ENCODE measurements at places on chromosomes 6 and 20.

DNA sequence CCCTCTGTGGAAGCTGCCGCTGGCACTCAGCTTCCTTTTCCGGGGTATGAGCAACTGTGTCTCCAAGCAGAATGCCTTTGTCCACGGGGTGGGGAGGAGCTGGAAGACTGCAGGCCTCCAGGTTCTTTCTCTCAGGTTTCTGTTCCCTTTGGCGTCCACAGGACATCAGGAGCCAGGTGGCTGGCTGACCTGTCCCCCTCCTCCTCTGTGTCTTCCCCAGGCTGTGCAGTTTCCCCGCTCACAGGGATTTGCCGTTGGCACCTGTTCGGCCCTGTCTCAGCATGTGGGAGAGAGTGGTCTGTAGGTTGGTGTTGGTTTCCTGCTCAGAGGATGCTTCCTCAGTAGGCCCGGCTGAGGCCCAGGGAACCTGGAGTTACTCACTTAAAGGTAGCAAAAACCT lies 43.5 kb downstream of the CDS2 start:
- DNase-seq, result no peak

DNA sequence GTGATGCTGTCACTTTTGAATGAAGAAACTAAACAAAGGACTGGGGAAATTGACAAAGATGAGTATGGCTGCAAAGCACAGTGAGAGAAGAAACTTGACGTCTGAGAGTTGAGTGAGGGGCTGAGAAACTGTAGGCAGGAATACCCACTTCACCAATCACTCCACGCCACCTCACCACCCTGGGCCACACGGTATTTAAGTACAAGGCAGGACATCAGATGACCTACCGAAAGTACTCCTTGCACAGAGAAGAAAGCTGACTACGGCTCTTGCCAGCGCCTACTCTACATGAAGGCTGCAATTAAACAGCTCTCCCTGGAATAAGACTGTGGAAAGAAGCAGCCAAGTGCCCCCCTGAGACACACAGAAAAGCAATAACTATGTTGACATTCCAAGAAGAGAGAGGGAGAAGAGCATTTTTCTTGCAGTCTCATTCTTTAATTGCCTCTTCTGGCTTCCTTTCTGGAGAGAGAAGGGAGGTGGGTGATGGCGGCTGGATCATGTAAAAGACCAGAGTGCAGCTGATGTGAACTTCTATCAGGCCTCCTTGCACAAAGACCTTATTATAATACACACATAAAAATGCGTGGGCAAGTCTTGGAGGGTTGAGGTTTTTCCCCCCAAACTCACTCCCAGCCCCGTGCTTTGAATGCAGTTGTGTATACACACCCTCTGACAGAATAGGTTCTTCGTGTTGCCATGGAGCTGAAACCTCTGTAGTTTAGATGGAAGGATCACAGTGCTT lies 44.6 kb downstream of the HIVEP2 start:
- no peak for DNase-seq

- DNase-seq, result no peak
Measured at GRCh38 chr6:170443151-170443662, 109.9 kb downstream of the PSMB1 start.

DNA sequence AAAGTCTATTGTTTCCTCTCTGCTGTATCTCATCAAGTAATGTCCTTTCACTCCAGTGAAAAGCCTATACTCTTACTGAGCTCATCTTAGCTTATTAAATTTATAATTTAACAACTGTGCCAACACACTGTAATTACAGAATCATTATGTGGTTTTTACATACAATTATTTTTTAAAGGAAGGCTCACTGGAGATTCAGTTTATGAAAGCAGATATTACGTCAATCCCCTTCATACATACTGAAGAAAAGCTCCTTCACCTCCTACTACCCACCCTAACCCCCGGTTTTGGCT lies 28.1 kb downstream of the ARHGAP18 start:
- no peak for DNase-seq

GRCh38 chr6:167211881-167212712 lies 54.3 kb upstream of the GPR31 start:
- no peak for DNase-seq

DNA sequence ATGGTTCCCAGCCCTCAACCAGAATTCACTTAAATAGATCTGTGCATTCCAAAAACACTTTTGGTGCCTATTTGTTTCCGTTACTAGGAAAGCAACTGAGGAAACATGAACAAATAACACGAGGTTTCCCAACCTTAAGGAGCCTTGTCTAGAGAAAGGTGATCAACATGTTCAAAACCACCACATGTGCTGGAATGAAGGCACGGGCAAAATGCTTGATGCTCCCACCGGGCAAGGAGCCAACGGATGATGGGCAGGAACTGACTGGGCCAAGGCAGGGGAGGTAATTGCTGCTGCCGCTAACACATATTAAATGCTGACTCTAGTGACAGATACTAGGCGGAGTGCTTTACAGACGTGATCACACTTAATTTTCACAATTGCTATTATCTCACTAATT lies 2.5 kb downstream of the MYLK4 start:
- no peak for DNase-seq

DNA sequence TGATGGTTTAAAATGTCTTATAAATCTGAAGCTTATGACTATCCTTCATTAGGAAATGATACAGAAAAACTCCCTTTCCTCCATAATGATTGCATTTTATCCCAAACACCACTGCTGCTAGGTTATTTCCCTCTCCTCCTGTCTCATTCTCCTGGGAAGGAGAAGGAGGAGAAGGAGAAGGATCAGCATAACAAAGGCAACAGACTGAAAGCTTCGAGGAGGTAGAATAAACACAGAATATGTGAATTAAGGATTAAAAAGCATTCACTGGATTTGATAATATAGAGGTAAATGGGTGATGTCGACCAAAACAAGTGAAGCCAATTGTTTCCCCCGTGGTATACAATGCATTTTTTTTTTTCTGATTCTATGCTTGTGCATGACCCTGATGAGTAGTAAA lies 82.0 kb downstream of the WASF1 start:
- DNase-seq, result no peak

DNA sequence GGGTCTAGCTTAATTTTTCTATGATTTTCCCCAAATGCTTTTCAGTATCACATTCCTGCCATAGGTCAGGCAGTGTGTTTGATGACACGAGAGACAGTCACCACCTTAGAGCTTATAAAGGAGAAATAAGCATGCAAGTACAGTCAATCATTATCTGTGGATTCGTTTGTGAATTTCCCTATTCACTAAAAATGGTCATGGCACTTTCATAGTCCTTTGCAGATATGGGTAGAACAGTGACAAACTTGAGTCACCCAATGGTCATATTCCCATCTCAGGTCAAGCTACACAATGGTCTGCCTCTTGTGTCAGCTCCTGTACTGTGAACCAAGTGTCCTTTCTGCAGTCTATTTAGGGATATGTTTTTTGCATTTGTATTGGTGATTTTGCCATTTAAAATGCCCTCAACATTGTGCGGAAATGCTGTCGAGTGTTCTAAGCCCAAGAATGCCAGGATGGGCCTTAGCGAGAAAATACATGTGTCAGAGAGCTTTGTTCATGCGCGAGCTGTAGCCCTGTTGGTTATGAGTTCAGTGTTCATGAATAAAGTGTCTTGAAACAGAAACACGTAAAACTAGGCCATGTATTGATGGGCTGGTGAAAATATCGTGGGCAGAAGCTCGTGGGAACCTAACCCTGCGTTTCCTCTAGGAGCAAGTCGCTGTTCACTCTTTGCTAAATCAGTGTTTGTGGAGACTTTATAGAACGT lies 19.8 kb downstream of the SUMO4 start:
- no peak for DNase-seq

Measured in activated B cell treated with CpG ODN at 0.5 μM for 24 hours (primary cell).